ENCODE measurements at places on chromosomes 4 and X.

- DNase-seq, result no peak
These were observed 202.7 kb upstream of the KLF3 start for GRCh38 chr4:38461342-38461741.

- no peak for DNase-seq
These were observed 12.8 kb upstream of the ASMTL start for GRCh38 chrX:1465286-1466231.

DNA sequence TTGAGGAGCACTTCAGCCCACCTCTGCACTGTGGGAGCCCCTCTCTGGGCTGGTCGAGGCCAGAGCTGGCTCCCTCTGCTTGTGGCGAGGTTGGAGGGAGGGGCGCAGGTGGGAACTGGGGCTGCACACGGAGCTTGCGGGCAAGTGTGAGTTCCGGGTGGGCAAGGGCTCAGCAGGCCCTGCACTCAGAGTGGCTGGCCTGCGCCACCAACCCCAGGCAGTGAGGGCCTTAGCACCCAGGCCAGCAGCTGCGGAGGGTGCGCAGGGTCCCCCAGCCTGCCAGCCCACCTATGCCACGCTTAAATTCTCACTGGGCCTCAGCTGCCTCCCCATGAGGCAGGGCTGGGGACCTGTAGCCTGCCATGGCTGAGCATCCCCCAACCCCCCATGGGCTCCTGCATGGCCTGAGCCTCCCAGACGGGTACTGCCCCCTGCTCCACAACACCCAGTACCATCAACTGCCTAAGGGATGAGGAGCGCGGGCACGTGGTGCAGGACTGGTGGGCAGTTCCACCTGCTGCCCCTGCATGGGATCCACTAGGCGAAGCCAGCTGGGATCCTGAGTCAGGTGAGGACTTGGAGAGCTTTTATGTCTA is 110.9 kb downstream of the SLC39A8 start:
- no peak for DNase-seq

GRCh38 chr4:70704931-70705182 is 16.5 kb downstream of the UTP3 start:
- no peak for DNase-seq

DNA sequence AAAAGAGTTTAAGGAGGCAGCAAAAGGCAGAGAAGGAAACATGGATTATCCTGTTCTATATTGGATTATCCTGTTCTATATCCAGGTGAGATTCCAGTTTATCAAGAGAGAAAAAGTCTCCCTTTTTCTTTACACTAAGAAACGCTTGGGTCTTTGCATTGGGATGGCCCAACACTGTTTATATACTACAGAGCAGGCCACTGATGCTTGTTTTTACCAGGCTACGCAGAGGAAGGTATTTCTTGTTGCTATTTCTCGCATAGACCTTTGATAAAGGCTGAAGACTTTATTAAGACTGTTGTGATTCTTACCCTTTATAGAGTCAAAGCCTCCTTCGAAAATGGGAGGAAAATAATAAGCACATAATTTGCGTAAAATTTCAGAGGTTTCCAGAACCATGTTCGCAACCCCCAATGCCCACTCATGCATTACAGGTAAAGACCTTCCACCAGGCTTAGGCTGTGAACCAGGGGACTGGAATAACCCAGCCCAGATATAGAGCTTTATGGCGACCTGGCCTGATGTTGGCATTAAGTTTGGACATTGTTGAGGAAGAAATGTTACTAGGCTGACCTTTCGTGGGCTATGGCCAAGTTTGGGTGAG is 218.3 kb downstream of the PTTG2 start:
- no peak for DNase-seq

- no peak for DNase-seq
These were observed 236.1 kb downstream of the OPHN1 start for GRCh38 chrX:68196939-68197791.

GRCh38 chr4:154611833-154612232 is 623 bp downstream of the FGG start:
- DNase-seq, result no peak

GRCh38 chrX:109992203-109992602 is 10.7 kb upstream of the TMEM164 start:
- no peak for DNase-seq

- no peak for DNase-seq
These were observed 80.2 kb downstream of the SCD5 start for GRCh38 chr4:82718162-82718940.

- DNase-seq, result no peak
These were observed 39.7 kb downstream of the IGFBP7 start for GRCh38 chr4:57070461-57070860.

GRCh38 chr4:119035951-119036737 is 99.5 kb upstream of the MYOZ2 start:
- DNase-seq, result no peak

GRCh38 chr4:17788956-17789355 is 7.5 kb upstream of the FAM184B start:
- DNase-seq, result no peak

- no peak for DNase-seq
These were observed 88.7 kb downstream of the SLC16A2 start for GRCh38 chrX:74509989-74510388.

- DNase-seq, result no peak
These were observed 29.4 kb downstream of the TBC1D19 start for GRCh38 chr4:26613237-26613636.

GRCh38 chr4:71752383-71753042 is 31.4 kb downstream of the GC start:
- no peak for DNase-seq

Measured in stimulated activated CD8-positive, alpha-beta memory T cell treated with anti-CD3 and anti-CD28 coated beads, Interleukin-4, amount 100 ng/mL, for 4 hours (primary cell).